NCI-H2029 (cell line): ENCODE measurements at places on chromosomes 11 and 22.

DNA sequence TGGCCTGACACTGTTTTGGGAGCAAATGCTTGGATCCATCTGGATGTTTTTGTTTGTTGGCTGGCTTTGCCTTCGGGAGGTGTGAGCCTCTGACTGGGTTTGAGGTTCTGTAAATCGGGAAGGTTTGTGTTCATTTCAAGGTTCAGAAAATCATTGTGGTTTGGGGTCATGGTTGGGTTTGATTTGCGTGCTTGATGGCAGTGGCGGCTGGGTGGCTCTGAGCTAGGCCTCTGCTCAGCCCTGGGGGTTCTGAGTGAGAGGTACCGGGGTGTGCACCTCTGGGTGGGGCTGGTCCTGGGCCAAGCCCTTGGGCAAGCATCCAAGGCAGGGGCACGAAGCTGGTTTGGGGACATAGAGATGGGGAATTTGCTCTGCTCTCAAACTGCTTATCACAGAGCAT, 37.0 kb upstream of the ALX4 start:
- no peak for DNase-seq

- DNase-seq: peak; percentile 76
Measured at GRCh38 chr22:38016182-38017151, 32.1 kb upstream of the SOX10 start.

DNA sequence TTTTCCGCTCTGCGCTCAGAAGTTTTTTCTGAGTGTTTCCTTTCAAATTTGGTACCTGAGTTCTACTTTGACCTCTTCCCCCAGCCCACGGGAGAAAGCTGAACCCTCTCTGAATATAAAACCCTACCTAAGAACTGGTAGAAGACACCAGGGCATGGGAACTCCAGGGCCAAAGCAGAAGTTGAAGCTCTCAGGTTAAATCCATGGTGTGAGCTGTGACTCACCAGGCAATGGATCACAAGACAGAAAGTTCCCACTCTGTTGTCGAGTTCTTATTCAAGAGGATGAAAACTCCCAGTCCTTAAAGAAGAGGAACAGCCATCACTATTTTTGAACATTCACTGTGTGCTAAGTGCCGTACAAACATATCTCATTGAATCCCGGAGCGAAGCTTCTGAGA, 8.9 kb downstream of the TMEM218 start:
- no peak for DNase-seq

DNA sequence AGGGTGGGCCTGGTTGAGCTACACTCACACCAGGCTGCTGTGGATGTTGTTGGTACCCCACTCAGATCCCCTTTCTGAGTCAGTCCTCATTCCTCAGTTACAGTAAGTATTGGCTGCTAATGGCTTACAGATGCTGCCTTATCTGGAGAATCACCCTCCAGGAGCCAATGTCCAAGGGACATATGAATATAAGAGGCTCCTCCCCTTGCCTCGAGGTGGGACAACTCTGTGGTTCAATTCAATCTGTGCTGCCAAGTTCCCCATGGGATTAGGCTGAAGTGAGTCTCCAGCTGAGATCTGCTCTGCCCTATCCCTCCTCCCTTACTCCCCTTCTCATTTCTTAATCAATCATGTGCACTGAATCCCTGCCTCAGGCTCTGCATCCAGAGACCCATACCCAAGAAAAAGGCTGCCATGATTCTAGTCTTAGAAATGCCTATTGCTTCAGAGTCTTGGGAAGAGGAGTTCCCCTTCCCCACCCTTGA, 168.8 kb upstream of the SYT13 start:
- no peak for DNase-seq
